ENCODE measurements at places on chromosomes 4 and X.

GRCh38 chrX:139209342-139209741, 321.2 kb upstream of the F9 start:
- H3K4me3 ChIP-seq: no peak overlapping the region
- peaks cover 81% of the 10 kb centered on the region for H3K27me3 ChIP-seq
- H3K27ac ChIP-seq: no peak overlapping the region
- no peaks in the 10 kb centered on the region for H3K36me3 ChIP-seq
- DNase-seq: no peak

DNA sequence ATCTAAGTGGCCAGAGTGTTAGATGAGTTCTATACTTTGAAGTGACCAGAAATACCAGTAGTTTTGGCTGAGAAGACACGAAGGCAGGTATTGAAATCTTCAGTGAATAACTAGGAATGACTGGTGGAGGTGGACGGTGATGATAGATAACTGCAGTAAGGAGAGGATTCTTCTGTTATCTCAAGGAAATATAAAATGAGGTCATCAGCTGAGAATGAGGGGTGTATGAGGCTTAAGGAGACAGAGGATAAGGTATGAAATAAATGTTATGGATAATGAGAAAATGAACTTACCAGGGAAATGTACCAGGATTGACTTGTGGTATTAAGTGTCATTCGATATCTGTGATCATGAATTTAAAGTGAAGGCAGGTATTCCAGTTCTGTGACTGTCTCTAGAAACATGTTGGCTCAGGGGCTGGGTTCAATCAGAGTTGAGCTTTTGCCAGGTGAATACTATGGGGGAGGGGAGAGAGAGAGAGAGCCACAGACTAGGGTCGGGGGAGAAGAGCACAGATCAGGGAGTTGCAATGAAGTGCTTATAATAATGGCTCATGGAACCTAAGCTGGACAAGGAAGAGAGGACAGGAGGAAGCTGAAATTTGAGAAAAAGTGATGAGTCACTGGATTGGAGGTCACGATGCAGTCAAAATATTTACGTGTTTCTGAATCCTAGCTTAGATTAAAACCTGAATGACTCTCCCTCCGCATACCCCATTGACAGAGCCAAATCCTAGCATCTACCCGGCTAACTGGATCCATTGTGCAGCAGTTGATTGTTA, 37.5 kb upstream of the BRS3 start:
- no peaks in the 10 kb centered on the region for H3K4me1 ChIP-seq
- no peaks in the 10 kb centered on the region for H3K36me3 ChIP-seq
- H3K4me3 ChIP-seq: no peak overlapping the region
- no peak overlapping the region for H3K27ac ChIP-seq

DNA sequence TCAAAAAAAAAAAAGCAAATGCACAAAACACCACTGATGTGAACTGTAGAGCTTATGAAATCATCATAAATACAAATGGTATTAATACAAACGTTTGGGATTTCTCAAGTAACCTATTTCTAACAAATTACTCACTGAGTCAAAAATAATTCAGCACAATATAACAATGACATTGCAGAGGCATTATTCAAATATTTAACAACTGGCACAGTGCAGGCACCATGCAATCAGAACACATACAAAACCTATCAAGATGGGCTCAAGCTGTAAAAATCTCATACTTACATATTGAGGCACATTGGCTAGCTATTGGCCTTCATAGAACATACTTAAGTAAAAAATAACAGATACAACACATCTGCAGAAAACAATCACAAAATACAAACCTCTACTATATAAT, 81.1 kb downstream of the LRBA start:
- H3K27me3 ChIP-seq: no peaks in the 10 kb centered on the region
- H3K4me1 ChIP-seq: peaks cover 28% of the 10 kb centered on the region
- H3K27ac ChIP-seq: no peak overlapping the region
- no peak for DNase-seq
- H3K36me3 ChIP-seq: peaks cover 19% of the 10 kb centered on the region

DNA sequence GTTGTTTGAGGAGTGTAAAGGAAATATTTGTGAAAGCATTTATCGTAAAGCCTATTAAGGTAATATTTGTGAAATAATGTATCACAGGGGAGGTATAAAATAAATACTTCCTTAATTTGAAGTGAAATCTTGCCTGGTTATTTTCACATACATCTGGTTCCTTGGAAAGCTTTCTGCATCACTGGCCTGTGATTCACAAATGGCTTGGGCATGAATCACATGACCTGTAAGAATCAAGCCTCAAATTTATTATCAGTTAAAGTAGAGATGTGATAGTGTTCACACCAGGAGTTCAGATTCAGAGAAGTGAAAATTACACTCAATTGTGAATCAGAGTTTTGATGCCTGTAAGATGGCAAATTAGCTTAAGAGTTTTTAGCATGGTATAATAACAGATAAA, 1911.4 kb downstream of the STIM2 start:
- H3K27me3 ChIP-seq: no peaks in the 10 kb centered on the region
- H3K4me1 ChIP-seq: no peaks in the 10 kb centered on the region
- no peak overlapping the region for H3K27ac ChIP-seq
- no peak overlapping the region for H3K4me3 ChIP-seq
- no peaks in the 10 kb centered on the region for H3K36me3 ChIP-seq
- no peak for DNase-seq

DNA sequence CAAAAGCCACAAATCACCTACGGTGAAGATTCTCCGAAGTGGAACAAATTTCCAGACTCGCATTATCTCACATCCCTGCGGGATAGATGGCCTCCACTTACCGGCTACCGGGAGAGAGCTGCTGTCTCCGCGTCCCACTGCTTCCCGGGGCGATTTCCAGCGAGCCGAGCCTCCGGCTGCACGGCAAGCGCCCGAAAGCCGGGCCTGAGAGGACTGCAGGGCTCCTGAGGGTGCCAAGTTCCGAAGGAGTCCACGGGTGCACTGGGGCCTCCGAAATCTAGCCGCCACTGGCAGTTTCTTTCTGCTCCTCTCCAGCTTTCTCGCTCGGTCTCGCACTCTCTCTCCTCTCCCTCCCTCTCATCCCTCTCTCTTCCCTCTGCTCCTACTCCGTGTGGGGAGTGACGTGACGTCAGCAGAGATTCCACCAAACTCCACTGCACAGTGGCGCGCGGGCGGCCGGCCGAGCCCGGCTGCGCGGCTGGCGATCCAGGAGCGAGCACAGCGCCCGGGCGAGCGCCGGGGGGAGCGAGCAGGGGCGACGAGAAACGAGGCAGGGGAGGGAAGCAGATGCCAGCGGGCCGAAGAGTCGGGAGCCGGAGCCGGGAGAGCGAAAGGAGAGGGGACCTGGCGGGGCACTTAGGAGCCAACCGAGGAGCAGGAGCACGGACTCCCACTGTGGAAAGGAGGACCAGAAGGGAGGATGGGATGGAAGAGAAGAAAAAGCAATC, 14.0 kb upstream of the PITX2 start:
- peaks cover 12% of the 10 kb centered on the region for H3K4me1 ChIP-seq
- no peak overlapping the region for H3K27ac ChIP-seq
- DNase-seq: no peak
- H3K4me3 ChIP-seq: no peak overlapping the region
- H3K27me3 ChIP-seq: peaks cover 95% of the 10 kb centered on the region

DNA sequence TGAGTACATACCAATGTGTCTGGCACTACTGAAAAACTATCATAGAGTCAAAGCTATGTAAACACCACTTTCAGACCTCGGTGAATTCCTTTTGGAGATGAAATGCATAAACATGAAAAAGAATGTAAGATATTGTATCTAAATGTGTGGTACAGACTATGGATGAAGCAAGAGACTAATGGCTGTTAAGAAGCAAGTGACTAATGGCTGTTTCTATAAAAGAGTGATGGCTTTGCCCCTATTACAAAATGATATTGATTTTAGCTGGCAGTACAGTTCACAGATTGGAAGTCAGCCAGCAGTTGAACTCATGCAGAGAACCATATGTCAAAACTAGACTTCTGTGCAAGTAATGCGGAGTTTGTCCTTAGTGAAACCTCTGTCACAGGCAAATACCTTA, 359.3 kb downstream of the GRXCR1 start:
- no peak overlapping the region for H3K27ac ChIP-seq
- H3K4me3 ChIP-seq: no peak overlapping the region
- H3K4me1 ChIP-seq: no peaks in the 10 kb centered on the region
- H3K36me3 ChIP-seq: no peaks in the 10 kb centered on the region
- no peaks in the 10 kb centered on the region for H3K27me3 ChIP-seq

GRCh38 chr4:11079171-11079570, 349.5 kb downstream of the HS3ST1 start:
- DNase-seq: no peak
- H3K27ac ChIP-seq: no peak overlapping the region

- no peaks in the 10 kb centered on the region for H3K27me3 ChIP-seq
- no peaks in the 10 kb centered on the region for H3K36me3 ChIP-seq
- H3K4me3 ChIP-seq: no peak overlapping the region
- no peak overlapping the region for H3K27ac ChIP-seq
- no peak for DNase-seq
Measured at GRCh38 chr4:157804986-157805385, 367.8 kb downstream of the GASK1B start.

- no peak overlapping the region for H3K4me3 ChIP-seq
- H3K27ac ChIP-seq: no peak overlapping the region
- peaks cover 18% of the 10 kb centered on the region for H3K27me3 ChIP-seq
Measured at GRCh38 chr4:95541094-95541493, 7.7 kb downstream of the UNC5C start.

DNA sequence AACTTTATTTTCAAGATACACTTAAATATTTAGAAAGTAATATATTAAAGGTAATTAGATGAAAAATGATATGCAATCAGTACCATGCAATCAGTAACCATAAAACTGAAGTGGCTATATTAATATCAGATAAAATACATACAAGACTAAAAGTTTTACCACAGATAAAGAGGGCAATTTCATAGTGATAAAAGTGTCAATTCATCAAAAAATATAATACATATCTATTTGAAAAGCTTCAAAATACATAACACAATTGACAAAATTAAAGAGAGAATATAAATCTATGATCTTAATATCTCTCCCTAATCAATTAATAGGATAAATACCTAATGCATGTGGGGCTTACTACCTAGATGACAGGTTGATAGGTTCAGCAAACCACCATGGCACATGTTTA, 105.5 kb downstream of the SOWAHB start:
- no peak overlapping the region for H3K27ac ChIP-seq
- no peak for DNase-seq
- peaks cover under 1% of the 10 kb centered on the region for H3K27me3 ChIP-seq
- H3K36me3 ChIP-seq: no peaks in the 10 kb centered on the region

GRCh38 chrX:155778844-155779553, 102.1 kb upstream of the VAMP7 start:
- DNase-seq: no peak
- H3K27me3 ChIP-seq: peaks cover under 1% of the 10 kb centered on the region
- H3K4me3 ChIP-seq: no peak overlapping the region
- H3K36me3 ChIP-seq: no peaks in the 10 kb centered on the region
- no peak overlapping the region for H3K27ac ChIP-seq
- no peaks in the 10 kb centered on the region for H3K4me1 ChIP-seq

- no peak overlapping the region for H3K27ac ChIP-seq
- no peak overlapping the region for H3K4me3 ChIP-seq
- H3K36me3 ChIP-seq: no peaks in the 10 kb centered on the region
- H3K27me3 ChIP-seq: no peaks in the 10 kb centered on the region
- H3K4me1 ChIP-seq: no peaks in the 10 kb centered on the region
Measured at GRCh38 chr4:178271386-178271785, 829.1 kb upstream of the AGA start.

DNA sequence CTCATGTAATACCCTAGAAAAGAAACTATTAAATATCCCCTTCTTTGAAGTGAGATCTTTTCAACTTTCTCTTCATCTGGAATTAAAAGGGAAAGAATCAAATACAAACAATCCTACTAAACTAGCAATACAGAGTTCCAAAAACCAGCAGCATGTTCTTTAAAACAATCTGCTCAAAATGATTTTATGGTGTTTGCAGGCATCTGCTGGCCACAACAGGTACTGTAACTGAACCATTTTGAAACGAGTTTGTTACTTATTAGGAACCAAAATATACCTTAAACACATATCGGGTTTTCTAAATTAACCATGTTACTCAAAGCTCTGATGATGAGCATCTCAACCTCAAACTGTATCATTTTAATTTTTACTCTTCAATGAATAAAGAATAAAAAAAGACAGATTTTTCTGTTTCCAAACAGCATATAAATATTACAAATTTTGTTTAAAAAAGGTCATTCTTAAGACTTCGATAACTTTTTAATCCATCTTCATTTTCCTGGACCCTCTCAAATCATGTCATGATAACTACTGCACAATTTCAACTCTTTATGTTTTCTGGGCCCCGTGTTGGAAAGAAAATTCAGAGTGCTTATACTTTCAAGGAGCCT, 56.5 kb downstream of the ARAP2 start:
- H3K27ac ChIP-seq: no peak overlapping the region
- no peak for DNase-seq
- peaks cover 61% of the 10 kb centered on the region for H3K36me3 ChIP-seq
- H3K27me3 ChIP-seq: no peaks in the 10 kb centered on the region

DNA sequence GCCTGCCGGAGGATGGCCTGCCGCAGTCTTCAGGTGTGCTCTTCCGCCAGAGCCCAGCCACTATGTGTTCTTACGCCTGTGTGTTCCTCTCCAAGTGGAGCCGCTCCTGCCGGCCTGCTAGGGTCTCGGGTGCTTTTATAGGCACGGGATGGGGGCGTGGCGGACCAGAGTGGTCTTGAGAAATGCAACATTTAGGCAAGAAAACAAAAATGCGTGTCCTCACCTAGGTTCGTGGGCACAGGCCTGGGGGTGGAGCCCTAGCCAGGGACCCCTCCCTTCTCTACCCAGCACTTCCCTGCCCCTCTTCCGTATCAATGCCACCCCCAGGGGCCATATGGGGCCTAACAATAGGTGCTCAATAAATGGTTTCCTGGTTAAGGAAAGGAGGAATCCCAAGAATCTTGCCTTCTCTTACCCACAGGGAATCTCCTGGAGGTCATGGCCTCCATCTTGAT, 34.4 kb upstream of the LRBA start:
- no peaks in the 10 kb centered on the region for H3K4me1 ChIP-seq
- no peak overlapping the region for H3K4me3 ChIP-seq
- H3K27me3 ChIP-seq: no peaks in the 10 kb centered on the region
- no peaks in the 10 kb centered on the region for H3K36me3 ChIP-seq
- H3K27ac ChIP-seq: no peak overlapping the region

GRCh38 chr4:158182736-158183135, 9.9 kb upstream of the GASK1B start:
- no peaks in the 10 kb centered on the region for H3K27me3 ChIP-seq
- H3K27ac ChIP-seq: no peak overlapping the region
- H3K4me3 ChIP-seq: no peak overlapping the region
- H3K4me1 ChIP-seq: no peaks in the 10 kb centered on the region

- peaks cover 15% of the 10 kb centered on the region for H3K27me3 ChIP-seq
- H3K27ac ChIP-seq: no peak overlapping the region
- no peak for DNase-seq
- no peaks in the 10 kb centered on the region for H3K4me1 ChIP-seq
- no peaks in the 10 kb centered on the region for H3K36me3 ChIP-seq
- no peak overlapping the region for H3K4me3 ChIP-seq
Measured at GRCh38 chr4:154186888-154187287, 304.7 kb downstream of the DCHS2 start.

DNA sequence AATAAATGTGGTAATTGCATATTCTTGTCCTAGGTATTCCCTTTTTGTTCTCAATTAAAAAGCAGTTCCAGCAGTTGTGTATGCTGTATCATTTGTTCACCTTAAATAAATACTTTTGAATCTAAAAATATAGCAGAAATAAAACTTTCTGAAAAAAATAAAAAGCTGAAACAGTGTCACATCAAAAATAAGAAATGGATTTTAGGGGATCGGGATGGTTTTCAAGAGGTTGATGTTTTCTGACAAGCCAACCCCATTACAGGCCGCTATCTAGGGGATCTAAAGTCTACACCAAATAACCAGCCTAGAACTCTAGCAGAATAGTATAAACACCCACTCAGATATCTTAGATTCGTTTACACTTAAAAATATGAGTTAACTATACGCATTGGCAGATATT, 95.4 kb upstream of the MAML3 start:
- H3K27ac ChIP-seq: no peak overlapping the region
- no peak for DNase-seq
- H3K27me3 ChIP-seq: peaks cover 22% of the 10 kb centered on the region
- no peak overlapping the region for H3K4me3 ChIP-seq
- peaks cover 25% of the 10 kb centered on the region for H3K4me1 ChIP-seq
